ENCODE measurements at places on chromosomes 5 and 9.

GRCh38 chr5:54673523-54674225, 156.1 kb downstream of the SNX18 start:
- peak; percentile 7 for DNase-seq

DNA sequence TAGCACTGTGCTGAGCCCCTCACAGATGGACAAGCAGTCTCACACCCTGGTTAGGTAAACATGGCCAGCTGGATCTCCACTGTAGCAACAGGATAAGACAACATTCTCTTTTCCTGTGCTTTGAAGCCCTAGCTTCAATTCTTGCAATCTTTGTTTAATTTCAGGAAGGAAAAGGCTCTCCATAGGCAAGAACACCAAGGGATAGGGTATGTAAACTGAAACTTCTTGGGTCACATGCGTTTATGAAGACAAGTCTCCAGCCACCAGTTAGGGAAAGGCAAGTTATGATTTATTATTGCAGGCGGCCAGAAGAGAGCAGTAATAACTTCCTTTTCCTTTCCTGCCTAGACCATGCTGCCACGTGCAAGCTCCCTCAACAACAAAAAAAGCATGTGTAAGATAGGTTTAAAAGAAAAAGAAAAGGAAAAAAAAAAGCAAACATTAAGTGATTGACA, 50.1 kb upstream of the POU5F2 start:
- no peak for DNase-seq

- no peak for DNase-seq
Measured at GRCh38 chr9:17669206-17669605, 90.3 kb downstream of the SH3GL2 start.

- no peak for DNase-seq
Measured at GRCh38 chr5:61186634-61187033, 24.4 kb upstream of the SMIM15 start.

GRCh38 chr5:131996210-131997025, 15.0 kb downstream of the ACSL6 start:
- DNase-seq, result peak; percentile 59

- DNase-seq, result no peak
Measured at GRCh38 chr5:25027061-25027460, 382.3 kb upstream of the CDH10 start.

- no peak for DNase-seq
Measured at GRCh38 chr5:98403131-98403530, 370.3 kb upstream of the RGMB start.

GRCh38 chr9:129682381-129682780, 16.9 kb downstream of the PRRX2 start:
- DNase-seq, result no peak

- DNase-seq, result no peak
Measured at GRCh38 chr9:120692901-120693699, 21.2 kb downstream of the MEGF9 start.

DNA sequence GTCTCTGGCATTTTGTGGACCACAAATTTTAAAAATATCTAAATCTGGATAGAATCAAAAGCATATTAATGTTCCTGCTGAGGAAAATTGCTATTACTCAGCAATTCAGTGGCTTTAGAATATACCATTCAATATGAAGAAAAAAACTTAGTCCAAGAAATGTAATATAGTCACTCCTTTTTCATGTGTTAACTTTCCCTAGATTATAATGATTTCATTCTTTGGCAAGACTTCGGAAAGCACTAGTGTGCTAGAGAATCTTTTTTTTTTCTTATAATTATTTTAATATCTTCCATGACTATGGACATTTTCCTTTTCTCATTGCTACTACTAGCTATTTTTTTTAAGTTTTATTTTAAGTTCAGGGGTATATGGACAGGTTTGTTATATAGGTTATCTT, 102.4 kb upstream of the FAM174A start:
- no peak for DNase-seq

DNA sequence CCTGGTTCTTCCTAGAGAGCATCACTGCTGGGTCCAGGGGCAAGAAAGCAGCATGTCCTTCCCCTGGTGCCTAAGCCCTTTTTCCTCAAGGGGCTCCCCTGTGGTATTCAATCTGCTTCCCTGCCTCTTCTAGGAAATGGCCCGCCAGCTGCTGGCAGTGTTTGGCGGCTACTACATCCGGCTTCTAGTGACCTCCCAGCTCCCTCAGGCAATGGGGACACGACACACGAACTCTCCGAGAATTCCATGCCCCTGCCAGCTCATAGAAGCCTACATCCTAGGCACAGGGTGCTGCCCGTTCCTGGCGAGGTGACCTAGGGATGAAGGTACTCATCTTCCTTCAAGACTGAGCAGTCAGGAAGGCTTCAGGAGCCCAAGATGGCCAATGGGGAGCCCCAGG, 14.6 kb downstream of the TEX53 start:
- no peak for DNase-seq

GRCh38 chr9:81468084-81468595, 221.2 kb downstream of the TLE1 start:
- DNase-seq, result no peak

DNA sequence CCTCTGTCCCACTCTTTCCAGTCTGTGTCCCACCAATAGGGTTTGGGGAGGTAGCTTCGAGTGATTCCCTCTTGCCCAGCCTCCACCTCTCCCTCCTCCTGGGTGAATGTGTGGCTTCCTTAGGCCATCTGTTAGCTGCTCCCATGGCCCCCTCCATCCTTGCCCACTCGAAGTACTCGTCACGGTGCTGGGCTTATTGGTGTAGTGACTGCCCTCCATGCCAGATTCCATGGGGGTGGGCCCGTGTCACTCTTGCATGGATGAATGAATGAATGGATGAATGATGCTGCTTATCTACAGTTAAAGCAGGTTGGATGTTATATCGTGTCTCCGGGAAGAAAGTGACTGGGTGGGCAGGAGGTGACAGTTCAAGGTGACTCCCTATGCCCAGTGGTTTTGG, 19.1 kb downstream of the HMCN2 start:
- no peak for DNase-seq

GRCh38 chr5:161134956-161135355, 282.9 kb upstream of the ATP10B start:
- no peak for DNase-seq

DNA sequence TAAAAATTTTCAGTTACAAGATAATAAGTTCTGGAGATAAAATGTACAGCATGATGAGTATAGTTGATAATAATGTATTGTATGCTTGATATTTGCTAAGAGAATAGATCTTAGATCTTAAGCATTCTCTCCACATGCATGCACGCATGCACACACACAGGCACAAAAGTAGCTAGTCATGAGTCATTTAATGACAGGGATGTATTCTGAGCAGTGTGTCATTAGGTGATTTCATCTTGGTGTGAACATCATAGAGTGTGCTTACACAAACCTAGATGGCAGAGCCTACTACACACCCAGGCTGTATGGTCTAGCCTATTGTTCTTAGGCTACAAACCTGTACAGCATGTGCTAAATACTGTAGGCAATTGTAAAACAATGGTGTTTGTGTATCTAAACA, 124.2 kb downstream of the PTTG1 start:
- no peak for DNase-seq

GRCh38 chr9:91818225-91818585, 131.8 kb downstream of the ROR2 start:
- DNase-seq, result no peak

- DNase-seq, result no peak
Measured at GRCh38 chr9:96420468-96421219, 2.5 kb upstream of the ZNF367 start.

- DNase-seq, result no peak
Measured at GRCh38 chr9:105328872-105329718, 84.6 kb downstream of the SLC44A1 start.

DNA sequence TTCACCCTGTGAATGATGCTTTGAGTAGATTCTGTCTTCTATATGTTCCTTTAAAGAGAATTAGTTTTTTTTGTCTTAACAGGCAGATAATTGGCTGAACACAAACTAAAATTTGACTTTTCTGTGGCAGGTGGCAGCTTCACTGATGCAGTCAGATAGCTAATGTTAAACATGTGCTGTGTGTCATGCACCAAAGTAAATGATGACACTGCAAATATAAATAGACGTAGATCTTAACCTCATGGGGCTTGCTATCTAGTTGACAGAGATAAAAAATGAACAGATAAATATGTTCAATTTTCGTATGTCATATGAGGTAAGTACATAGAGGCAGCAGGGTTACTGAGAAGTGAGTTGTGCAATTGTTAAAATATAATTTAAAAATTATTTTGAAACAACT, 82.7 kb downstream of the PARP8 start:
- no peak for DNase-seq

Data from CMK (cell line).